Activated CD4-positive, alpha-beta T cell treated with anti-CD3 and anti-CD28 coated beads, Interleukin-2, amount 50 U/mL, for 1 hour (primary cell): ENCODE measurements at places on chromosomes 2 and 18.

GRCh38 chr18:23588836-23589560 lies 2.7 kb upstream of the NPC1 start:
- DNase-seq = no peak

- DNase-seq = no peak
These were observed 197.4 kb downstream of the HAUS1 start for GRCh38 chr18:46301571-46301970.

GRCh38 chr18:44054514-44054913 lies 626.2 kb upstream of the SETBP1 start:
- DNase-seq = no peak

DNA sequence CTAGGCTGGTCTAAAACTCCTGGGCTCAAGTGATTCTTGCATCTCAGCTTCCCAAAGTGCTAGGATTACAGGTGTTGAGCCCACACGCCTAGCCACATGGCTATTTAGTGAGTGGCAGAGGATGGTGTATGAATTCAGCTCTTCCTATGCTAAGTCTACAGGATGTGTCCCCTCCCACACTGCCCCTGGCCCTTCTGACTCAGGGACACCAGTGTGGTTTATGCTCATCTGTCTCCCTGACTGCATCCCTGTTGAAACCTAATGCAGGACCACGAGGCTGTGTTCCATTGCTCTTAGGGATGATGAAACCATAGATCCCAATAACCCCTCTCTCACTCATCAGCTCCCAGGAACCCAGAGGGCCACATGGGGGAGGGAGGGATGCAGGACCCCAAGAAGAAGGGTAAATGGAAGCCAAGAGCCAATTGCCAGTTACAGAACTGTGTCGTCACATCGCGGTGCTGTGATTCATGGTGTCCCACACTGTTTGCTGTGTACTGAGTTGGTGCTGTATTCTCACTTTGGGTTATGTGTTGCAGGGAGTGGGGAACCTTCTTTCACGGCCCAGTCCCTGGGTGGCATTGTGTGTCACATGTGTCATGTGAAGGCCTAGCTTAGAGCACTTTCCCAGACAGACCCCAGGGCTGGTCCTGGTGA lies 102.9 kb upstream of the HAAO start:
- DNase-seq = no peak

DNA sequence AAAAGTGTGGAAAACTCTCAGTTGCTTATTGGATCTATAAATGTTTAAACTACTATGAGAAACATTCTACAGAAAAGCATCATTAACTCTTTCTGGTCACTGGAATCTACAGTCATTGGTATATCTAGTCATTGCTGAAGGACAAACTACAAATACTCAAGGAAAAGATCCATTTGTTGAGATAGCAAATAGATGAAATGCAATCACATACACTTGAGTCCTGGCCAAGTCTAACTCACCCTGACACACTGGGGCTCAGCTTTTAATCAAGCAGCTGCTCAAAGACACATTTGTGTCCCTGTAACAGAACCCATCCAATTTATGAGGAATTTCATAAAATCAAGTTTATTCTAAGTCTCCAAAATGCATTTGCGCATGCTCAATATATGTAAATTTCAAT lies 68.7 kb downstream of the CDH2 start:
- DNase-seq = no peak

DNA sequence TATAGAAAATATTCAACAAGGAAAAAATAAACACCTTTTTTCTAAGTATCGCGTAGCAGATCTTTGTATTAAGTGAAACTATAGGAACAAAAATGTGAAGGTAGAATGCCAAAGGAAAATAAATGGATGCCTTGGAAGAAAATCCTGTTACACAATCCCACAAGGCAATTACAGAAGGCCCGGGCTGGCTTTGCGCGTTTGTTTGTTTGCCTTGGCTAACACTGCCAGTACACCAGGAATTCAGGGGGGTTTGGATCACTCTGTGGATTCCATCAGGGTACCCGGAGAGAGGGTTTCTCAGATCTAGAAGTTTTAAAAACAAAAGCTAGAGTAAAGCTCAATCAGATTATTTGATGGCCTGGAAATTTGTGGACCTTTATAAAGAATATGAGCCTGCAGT lies 478.3 kb downstream of the FBXO15 start:
- DNase-seq = no peak

DNA sequence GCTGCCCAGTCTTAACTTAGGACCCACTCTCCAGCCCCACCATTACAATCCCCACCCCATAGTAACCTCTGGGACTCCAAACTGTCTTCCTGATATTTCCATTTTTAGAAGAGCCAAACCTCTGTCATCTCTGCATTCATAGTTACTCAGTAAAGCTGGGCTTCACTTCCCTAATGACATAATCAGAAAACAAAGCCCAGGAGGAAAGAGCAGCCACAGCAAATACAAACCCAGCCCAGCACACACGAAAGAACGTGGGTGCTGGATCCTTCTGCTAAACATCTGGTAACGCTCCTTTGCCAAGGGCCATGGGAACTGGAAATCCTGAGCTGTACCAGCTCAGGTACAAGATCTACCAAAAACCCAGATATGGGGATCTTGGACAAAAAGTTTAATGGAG lies 36.8 kb upstream of the RIOK3 start:
- no peak for DNase-seq

DNA sequence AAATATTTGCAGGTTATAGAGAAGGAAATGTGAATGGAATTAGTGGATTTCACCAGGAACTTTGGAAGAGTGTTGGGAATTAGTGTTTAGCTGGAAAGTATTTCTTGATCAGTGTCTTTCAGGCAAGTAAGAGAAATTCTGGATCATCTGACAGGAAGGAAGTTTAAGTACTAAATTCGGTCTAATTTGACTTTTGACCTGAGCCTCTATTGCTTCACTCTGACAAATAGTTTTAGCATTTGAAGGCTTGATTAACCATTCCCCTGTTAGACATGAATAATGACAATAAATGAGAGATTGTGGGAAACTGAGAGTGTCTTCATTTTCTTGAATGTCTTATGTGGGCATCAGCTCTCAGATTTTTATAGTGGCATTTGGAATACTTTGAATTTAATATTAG lies 16.0 kb downstream of the CCNT2 start:
- no peak for DNase-seq

DNA sequence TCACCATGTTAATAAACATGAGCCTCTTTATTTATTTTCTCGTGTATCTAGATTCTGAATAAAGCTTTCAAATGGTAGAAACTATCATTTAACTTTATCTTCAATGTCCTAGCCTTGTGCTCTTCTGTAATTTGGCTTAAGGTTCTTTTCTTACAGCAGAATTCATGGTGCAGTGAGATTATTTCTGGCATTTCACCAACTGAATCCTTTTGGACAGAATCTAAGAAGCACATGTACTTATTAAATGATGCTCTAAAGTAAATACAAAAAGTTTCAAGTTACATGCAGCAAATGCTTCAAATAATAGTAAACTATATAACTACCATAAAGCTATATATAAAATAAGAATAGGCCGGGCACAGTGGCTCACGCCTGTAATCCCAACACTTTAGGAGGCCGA lies 65.9 kb downstream of the AP1S3 start:
- DNase-seq = no peak

DNA sequence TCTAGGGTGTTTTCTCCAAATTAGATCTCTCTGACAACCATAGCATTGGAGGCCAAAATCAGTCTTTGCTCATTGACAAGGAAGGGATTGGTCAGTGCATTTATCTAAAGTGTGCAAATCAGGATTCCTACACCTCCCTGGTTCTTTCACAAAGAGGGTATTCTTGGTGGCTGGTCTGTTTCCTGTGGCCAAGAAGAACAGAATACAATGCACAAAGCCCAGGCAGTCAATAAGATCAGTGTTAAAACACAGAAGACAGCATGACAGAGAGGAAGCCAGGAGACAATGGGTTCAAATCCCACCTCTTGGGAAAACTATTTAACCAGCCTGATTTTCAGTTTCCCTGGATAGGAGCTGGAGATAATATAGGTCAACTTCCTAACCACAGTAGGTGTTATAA lies 46.1 kb upstream of the THOC1 start:
- no peak for DNase-seq

DNA sequence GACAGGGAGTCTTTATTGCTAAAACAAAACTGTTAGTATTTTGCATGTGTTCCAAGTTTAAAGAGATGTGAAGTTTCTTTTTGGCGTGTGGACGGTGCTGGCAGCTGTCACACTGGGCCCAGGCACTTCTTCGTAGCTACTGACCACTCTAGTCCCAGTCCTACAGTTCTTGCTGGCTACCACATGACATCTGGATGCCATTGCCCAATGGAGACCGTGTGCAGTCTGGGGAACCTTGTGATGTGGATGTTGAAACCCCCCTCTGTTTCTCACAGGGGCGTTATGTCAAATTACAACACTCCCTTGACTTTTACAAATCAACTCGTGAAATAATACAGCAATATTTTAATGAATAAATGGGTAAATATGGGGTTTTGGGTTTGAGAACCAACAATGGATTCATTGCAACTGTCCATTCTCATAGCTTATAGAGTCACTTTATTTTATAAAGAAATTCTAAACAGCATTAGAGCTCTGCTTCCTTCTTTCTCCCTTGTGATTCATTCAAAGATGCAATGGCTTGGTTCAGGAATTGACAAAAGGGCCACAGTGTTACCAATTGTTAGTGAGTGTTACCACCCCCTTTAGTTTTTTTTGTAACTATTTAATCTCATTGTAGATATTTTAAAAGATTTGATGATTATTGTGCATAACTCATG lies 1.2 kb downstream of the GPD2 start:
- DNase-seq = no peak

GRCh38 chr2:194383401-194383800 lies 1273.6 kb upstream of the SLC39A10 start:
- no peak for DNase-seq

GRCh38 chr2:63834401-63834800 lies 7.3 kb upstream of the UGP2 start:
- no peak for DNase-seq

DNA sequence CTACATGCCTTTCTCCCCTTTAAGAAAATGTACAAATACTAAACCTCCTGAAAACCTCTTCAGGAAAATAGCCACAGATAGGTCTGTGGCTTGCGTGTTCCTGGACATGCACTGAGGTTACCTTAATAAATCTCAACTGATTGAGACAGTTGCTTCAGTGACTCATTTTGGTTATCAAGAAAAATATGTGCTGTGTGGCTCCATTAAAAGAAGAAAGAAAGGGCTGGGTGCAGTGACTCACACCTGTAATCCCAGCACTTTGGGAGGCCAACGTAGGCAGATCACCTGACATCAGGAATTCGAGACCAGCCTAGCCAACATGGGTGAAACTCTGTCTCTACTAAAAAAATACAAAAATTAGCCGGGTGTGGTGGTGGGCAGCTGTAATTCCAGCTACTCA lies 27.1 kb downstream of the CREG2 start:
- no peak for DNase-seq

- no peak for DNase-seq
These were observed 68.8 kb downstream of the PTPRM start for GRCh38 chr18:7635948-7636347.

- DNase-seq = no peak
These were observed 364.4 kb upstream of the CYRIA start for GRCh38 chr2:17030047-17030446.

- DNase-seq = no peak
These were observed 1.2 kb downstream of the SLC4A10 start for GRCh38 chr2:161625314-161625919.

GRCh38 chr2:75311521-75311920 lies 112.2 kb upstream of the TACR1 start:
- no peak for DNase-seq

DNA sequence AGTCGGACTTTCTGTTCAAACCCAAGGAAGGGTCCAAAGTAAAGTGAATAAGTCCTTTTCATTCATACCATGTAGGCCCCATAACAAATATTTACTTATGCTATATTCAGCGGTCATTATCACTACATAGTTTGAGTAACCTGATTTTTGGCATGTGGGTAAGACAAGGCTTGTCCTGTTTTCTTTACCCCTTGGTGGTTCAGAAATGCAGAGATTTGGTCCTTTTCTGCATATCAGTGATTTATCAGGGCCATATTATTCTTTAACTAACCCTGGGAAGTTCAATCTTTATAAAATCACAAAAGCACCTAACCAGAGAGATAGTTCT lies 157.4 kb downstream of the GPD2 start:
- no peak for DNase-seq

GRCh38 chr2:84902526-84902925 lies 2.9 kb upstream of the TMSB10 start:
- DNase-seq = no peak

DNA sequence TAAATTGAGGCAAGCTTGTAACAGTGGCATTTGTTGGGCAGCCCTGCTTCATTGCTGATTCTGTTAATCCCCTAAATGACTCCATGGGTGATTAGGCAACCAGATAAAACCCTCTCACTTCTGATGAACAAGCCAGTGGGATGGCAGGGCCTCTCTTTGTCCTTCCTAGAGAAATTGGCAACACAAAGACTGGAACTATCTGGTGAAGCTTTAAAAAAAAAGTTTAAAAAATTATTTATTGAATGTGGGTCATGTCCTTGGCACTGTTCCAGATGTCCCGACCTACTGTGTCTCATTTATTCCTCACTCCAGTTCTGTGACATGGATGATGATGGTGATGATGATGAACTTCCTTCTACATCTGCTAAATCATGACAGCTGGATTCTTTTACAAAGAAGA lies 30.8 kb downstream of the NRP2 start:
- no peak for DNase-seq

DNA sequence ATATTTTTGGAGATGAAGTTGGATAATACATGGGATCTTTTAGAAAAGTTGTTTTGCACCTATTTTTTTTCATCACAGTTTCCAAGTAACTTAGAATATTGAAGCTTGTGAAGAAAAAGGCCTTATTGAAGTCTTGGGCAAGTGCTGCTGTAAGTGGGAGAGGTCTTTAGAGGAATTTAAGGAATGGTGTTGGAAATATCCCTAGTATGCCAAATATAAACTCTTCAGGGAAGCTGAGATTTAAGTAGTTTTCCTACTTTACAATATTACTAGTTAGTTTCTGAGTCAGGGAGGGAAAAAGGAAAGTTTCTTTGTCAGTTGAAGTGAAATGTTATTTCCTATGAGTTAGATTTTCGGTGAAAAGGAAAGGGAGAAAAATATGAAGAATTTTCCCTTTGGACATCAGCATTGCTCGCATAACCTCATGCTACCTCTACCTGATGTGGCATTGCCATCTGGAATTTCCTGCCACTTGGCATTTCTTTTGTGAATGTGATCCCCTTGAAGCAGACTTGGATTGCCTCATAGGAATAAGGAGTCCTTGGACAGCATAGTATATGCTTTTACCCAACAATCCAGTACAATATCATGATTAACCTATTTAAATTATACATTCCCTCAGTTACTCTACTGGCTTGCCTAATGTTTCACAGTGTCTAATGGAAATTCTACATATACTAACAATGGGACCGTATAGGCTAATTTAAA lies 12.1 kb downstream of the PLEKHH2 start:
- no peak for DNase-seq

GRCh38 chr2:151408788-151409600 lies 708 bp upstream of the RIF1 start:
- no peak for DNase-seq

- DNase-seq = no peak
These were observed 43.3 kb downstream of the FER1L5 start for GRCh38 chr2:96685577-96686459.
